Stimulated activated CD8-positive, alpha-beta memory T cell treated with anti-CD3 and anti-CD28 coated beads, Interleukin-2, amount 100 ng/mL, for 1 hour (primary cell): ENCODE measurements at places on chromosomes 6 and 20.

DNA sequence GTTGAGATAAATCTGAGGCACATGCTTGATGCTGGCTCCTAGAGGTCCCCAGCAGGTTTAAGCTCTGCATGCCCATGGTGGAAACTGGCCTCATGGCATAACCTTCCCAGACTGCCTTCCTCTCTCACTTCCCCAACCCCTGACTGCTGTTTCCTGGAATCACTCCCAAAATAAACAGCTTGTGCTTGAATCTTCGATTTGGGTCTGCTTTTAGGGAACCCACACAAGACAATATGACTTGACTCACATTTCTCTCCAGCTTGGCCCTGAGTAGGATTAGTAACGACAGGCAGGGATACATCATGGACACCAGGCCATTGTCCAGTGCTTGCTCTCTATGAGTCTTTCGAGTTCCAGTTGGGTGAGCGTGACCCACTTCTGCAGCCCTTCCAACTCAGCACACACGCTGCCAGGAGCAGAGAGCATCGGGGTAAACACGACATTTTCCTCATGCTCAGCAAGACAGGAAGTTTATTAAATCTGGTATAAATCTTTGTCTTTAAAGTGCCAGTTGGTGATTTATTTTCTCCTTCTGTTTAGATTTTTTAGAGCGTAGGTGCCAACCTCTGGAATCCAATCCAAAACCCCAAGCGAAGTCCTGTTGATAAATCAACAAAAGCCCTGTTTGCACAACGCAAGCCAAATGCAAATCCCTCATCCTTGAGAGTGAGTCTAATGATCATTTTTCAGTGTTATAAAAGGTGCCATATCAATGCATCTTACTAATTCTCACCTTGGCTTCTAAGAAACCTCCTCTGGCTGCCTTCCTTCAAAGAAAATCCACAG, 135.0 kb downstream of the FOXA2 start:
- no peak for DNase-seq

- no peak for DNase-seq
Measured at GRCh38 chr20:54283253-54283652, 75.4 kb downstream of the PFDN4 start.

GRCh38 chr20:59117526-59117925, 46.1 kb upstream of the ZNF831 start:
- no peak for DNase-seq

GRCh38 chr20:52160621-52161204, 30.9 kb downstream of the ZFP64 start:
- DNase-seq, result no peak

GRCh38 chr20:53283597-53283996, 310.0 kb downstream of the ZNF217 start:
- DNase-seq, result no peak

DNA sequence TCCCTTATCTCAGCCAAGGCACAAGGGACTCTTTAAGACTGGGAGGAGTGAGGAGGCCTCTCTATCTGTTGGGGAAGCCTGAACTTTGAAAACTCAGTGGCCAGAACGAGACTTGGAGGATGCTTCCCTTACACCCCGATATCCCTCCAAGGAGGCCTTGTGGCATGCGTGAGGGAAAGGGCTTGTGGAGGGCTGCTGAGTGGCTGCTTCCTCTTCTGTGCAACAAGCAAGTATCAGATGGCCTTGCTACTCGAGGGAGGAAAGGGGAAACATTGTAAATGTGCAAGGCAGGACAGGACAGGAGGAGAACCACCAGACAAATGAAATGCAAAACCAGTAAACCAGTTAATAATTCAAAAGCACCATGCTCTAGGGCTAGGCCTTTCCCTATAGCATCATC, 306.5 kb upstream of the MAP3K7 start:
- no peak for DNase-seq

DNA sequence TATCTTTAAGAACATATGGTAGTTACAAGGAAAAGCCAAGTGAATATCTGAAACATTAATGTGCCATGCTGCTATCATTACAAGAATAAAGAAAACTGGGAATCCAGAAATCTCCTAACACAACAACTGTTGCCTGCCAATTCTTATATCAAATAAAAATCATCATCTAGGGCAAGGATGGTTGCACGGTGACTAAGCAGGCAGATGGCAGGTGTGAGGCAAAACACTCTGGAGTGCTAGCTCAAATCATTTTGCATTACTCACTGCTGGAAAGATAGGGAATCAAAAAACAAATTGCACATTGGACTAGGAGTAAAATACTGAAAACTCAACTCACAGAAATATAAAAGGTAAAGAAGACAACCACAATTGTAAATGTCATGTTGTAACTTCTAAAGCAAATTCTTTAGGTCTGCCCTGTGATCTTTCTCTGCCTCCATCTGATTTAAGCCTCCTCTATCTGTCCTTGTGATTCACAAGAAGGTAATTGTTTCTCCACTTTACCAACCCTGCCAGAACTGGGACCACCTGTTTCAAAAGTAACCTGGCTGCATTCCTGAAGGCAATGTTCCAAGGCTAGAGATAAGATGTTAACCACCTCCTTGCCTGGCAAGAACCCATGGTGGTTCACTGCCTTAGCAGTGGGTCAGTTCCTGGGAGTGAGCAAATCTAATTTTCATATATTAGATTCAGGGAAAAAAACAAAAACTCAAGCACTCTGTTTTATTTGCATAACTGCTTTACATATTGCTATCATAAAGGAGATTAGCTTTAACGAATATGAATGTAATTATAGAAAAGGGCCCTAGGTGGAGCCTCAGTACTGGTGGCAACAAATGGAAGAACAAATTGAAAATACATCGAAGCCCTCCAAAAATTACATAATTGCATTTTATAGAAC, 33.1 kb upstream of the LCA5 start:
- DNase-seq, result no peak

GRCh38 chr6:288866-289265, 3.4 kb upstream of the DUSP22 start:
- DNase-seq, result no peak

DNA sequence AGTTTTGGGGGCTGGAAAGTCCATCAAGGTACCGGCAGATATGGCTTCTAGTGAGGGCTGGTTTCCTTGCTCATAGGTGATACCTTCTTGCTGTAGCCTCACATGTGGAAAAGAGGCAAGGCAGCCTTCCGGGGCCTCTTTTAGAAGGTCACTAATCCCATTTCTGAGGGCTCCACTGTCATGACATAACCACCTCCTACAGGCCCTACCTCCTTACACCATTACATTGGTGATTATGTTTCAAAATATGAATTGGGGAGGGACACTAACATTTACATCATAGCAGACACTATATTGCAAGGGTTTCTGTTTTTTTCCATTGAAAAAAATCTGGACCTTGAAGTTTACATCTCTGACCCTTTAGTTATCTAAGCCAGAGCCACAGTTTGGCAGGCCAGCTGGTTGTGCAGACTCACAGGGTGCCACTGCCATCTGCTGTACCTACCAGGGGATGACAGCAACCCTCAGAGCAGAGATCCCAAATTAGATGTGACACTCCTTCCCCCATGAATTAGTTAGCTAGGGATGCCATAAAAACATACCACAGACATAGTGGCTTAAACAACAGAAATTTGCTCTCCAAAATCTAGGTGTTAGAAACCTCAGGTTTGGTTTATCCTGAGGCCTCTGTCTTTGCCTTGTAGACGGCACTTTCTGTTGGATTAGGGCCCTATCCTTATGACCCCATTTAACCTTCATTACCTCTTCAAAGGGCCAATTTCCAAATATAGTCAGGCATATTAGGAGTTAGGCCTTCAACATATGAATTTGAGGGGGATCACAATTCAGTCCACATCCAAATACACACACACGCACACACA, 166.4 kb upstream of the RNF217 start:
- DNase-seq, result no peak

- DNase-seq, result no peak
Measured at GRCh38 chr6:169967687-169968086, 216.3 kb downstream of the ERMARD start.

DNA sequence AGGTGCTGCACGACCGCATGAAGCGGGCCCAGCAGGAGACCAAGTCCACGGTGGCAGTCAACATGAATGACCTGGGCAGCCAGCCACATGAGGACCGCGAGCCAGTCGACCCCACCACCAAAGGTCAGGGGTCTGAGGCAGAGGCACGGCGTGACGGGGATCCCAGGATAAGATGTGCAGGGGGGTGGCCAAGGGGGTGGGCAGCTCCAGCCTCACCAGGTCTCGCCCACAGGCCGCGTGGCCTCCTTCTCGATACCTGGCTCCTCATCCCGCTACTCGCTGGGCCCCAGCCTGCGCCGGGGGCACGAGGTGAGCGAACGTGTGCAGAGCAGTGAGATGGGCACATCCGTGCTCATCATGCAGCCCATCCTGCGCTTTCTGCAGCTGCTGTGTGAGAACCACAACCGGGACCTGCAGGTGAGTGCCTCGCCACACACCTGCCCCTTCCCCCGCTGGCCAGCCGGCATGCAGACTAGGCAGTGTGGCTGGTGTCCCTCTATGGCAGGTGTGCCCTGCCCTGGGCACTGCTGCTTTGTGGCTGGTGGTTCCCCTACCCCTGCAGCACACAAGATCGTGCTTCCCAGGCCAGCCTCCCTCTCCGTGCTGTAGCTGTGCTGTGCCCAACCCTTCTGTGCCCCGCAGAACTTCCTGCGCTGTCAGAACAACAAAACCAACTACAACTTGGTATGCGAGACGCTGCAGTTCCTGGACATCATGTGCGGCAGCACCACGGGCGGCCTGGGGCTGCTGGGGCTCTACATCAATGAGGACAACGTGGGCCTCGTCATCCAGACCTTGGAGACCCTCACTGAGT, 25.9 kb downstream of the UQCC2 start:
- DNase-seq, result no peak

- DNase-seq, result no peak
Measured at GRCh38 chr6:53313784-53314400, 34.9 kb downstream of the ELOVL5 start.

GRCh38 chr20:39233755-39234154, 271.6 kb downstream of the DHX35 start:
- no peak for DNase-seq

DNA sequence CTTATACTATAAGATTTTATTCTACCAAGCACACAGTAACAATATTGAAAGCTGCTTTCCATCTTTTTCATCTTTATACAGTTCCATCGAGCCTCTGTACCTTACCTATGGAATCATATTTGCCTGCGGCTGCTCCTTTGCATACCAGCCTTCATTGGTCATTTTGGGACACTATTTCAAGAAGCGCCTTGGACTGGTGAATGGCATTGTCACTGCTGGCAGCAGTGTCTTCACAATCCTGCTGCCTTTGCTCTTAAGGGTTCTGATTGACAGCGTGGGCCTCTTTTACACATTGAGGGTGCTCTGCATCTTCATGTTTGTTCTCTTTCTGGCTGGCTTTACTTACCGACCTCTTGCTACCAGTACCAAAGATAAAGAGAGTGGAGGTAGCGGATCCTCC, 89.8 kb downstream of the SLC16A10 start:
- no peak for DNase-seq

GRCh38 chr6:133959667-133960368, 6.8 kb downstream of the TBPL1 start:
- no peak for DNase-seq

DNA sequence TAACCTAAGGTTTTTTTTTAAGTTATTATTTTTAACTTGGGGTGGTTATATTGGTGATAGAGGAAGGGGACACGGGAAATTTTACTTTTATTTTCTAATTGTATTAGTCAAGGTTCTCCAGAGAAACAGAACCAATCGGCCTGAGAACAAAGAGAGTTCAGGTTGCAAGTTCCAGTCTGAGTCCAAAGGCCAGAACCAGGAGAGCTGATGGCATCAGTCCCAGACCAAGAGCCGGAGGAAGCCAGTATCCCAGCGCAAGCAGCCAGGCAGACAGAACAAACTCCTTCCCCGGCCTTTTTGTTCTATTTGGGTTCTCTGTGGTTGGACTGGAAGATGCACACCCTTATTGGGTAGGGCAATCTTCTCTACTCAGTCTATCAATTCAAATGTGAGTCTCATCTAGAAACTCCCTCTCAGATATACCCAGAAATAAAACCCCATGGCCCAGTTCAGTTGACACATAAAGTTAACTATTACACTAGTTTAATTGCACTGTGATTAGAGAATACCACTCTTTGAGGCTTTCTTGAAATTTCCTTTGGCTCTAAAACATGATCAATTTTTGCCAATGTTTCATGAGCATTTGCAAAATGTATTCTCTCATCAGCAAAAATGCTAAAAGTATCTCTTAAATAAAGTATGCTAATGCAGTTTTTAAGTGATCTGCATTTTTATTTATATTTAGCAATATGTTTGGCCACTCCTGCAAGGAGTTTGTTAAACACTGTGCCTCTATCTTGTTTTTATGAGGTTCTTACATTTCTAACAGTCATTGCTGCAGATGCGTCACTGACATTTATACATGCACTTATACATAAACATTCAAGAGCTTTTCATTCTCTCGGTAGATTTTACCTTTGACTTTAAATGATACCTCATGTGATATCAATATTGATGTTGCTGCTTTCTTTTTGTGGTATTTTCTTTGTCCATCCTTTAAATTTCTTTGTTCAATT, 103.2 kb upstream of the SSTR4 start:
- DNase-seq, result no peak

- DNase-seq, result no peak
Measured at GRCh38 chr20:39849171-39849570, 839.9 kb downstream of the MAFB start.

DNA sequence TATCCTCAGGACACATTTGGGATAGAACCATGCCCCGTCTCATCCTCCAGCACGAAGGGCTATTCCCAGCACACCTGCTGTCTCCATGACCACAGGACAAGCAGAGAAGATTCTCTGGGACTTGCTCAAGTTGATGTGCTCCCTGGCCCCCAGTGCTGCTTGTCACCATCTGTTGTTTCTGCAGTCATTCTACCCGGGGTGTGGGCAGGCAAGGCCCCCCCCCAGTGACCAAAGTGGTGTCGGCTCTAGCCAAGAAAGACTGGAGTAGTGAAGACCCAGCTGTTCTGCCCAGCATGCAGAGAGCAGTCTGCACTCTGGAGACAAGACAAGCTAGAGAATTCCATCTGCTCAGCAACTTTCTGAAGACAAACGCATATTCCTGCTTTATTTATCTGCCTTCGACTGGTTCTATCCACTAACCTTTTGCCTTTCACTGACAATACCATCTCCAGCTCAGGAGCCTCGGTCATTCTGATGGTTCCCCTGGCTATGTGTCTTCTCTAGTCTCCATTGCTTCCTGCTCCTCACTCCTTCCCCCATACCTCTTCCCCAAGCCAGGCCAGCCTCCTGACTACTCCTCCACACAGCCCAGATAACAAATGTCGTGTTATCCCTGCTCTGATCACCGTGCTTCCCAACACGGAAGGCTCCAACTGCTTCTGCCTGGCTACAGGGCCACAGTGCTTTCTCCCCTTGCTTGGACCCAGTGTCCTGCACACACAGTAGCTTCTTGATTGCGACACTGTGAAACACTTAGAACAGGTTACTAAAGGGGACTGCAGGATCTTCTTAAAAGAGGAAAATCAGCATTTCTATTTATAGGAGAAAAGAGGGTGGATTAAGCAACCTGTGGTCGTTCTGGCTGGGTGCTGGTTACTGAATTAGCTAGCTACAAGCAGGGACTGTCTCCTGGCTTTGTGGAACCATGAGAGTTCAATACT, 86.7 kb upstream of the EMILIN3 start:
- DNase-seq, result no peak

DNA sequence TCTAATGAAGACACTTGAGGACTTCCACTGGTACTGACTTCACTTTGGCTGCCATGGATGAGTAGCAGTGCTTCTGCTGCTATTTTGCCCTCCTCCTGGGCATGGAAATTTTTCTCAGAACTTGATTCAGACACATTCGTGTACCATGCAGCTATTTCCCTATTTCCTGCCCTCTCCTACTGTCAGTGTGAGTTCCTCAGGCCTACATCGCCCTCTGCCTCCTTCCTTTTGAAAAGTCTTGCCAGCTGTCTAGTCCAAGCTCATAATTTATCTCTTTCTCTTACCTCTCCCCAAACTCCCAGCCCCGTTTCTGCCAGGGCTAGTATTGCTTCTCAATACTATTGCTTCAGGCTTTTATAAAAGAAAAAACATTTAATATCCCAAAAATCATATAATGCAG, 470.2 kb downstream of the ADGRB3 start:
- no peak for DNase-seq
